ENCODE measurements at places on chromosomes 12 and 14.

DNA sequence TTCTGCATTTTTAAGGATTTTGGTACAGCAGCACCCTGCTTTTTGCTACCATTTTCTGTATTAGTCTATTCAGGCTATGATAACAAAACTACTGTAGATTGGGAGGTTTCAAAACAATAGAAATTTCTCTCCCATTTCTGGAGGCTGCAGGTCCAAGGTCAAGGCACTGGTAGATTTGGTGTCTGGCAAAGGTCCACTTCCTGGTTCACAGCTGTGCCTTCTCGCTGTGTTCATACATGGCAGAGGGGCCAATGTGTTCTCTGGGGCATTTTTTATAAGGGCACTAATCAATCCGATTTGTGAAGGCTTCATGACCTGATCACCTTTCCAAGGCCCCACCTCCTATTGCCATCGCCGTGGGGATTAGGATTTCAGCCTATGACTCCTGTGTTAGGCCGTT lies 268.1 kb upstream of the RTL1 start:
- H3K36me3 ChIP-seq: no peaks in the 10 kb centered on the region
- H3K27me3 ChIP-seq: peaks cover 46% of the 10 kb centered on the region
- no peaks in the 10 kb centered on the region for H3K4me1 ChIP-seq
- no peak for DNase-seq
- no peak overlapping the region for H3K27ac ChIP-seq

GRCh38 chr14:35405304-35405996 lies 901 bp upstream of the NFKBIA start:
- H3K4me3 ChIP-seq: peak overlapping the region; percentile 92
- H3K27ac ChIP-seq: peak overlapping the region; percentile 99

- H3K4me1 ChIP-seq: peaks cover 71% of the 10 kb centered on the region
- peaks cover 8% of the 10 kb centered on the region for H3K36me3 ChIP-seq
- no peak for DNase-seq
- H3K27me3 ChIP-seq: no peaks in the 10 kb centered on the region
These were observed 147.6 kb downstream of the FOXN3 start for GRCh38 chr14:89269404-89269803.

- peaks cover 35% of the 10 kb centered on the region for H3K36me3 ChIP-seq
- no peak overlapping the region for H3K27ac ChIP-seq
- H3K27me3 ChIP-seq: no peaks in the 10 kb centered on the region
- H3K4me3 ChIP-seq: no peak overlapping the region
These were observed 40.2 kb downstream of the UBE3B start for GRCh38 chr12:109517619-109518018.

- peak within 1 kb of the TSS; percentile 12 for H3K4me3 ChIP-seq
- no peak for DNase-seq
- peaks cover 17% of the 10 kb centered on the region for H3K4me1 ChIP-seq
- peaks cover 31% of the 10 kb centered on the region for H3K27me3 ChIP-seq
- H3K27ac ChIP-seq: peak within 1 kb of the TSS; percentile 13
These were observed at the start of gene CEBPE for GRCh38 chr14:23118506-23119362. CEBPE (minus strand) TSS chr14:23119255; CDS start chr14:23119091, 164 bp downstream.

GRCh38 chr12:105931762-105932570 lies 206.8 kb downstream of the NUAK1 start:
- no peak overlapping the region for H3K4me3 ChIP-seq
- H3K4me1 ChIP-seq: no peaks in the 10 kb centered on the region
- H3K27me3 ChIP-seq: peaks cover 24% of the 10 kb centered on the region
- DNase-seq: no peak

GRCh38 chr14:21704338-21704737 lies 30.7 kb upstream of the OR4E1 start:
- H3K4me3 ChIP-seq: no peak overlapping the region
- peaks cover 21% of the 10 kb centered on the region for H3K4me1 ChIP-seq
- peaks cover 50% of the 10 kb centered on the region for H3K27me3 ChIP-seq

DNA sequence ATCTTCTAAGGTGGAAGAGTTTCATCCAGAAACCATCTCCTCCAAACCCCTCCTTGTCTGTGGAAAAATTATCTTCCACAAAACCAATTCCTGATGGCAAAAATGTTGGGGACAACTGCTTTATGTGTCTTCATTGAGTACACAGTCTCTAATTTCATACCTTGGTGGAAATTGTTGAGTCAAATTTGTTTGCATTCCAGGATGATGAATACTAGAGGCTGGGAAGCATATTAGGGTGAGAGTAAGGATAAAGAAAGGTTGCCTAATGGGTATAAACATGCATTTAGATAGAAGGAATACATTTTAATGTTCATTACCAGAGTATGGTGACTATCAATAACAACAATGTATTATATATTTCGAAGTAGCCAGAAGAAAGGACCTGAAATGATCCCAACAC lies 98.2 kb downstream of the C12orf42 start:
- no peaks in the 10 kb centered on the region for H3K36me3 ChIP-seq
- no peak overlapping the region for H3K4me3 ChIP-seq
- H3K4me1 ChIP-seq: no peaks in the 10 kb centered on the region
- no peak for DNase-seq
- H3K27ac ChIP-seq: no peak overlapping the region
- no peaks in the 10 kb centered on the region for H3K27me3 ChIP-seq

DNA sequence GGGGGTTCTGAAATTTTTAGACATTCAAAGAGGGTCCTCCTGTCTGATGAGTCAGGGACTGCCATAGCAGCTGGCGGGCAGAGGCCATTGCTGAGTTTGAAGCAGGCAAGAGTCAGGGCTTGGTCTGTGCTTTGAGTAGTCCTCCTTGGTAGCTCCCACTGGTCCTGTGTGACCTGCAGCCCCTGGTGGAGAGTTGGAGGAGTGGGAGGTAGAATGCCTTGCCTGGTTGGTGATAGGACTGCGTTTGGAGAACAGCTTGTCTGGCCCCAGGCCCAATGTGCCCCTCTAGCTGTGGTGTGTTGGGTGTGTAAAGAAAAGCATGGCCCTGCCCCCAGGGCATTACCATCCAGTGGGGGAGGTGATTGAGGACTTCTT lies 116.7 kb downstream of the BEGAIN start:
- no peaks in the 10 kb centered on the region for H3K36me3 ChIP-seq
- no peak for DNase-seq
- H3K27me3 ChIP-seq: no peaks in the 10 kb centered on the region

DNA sequence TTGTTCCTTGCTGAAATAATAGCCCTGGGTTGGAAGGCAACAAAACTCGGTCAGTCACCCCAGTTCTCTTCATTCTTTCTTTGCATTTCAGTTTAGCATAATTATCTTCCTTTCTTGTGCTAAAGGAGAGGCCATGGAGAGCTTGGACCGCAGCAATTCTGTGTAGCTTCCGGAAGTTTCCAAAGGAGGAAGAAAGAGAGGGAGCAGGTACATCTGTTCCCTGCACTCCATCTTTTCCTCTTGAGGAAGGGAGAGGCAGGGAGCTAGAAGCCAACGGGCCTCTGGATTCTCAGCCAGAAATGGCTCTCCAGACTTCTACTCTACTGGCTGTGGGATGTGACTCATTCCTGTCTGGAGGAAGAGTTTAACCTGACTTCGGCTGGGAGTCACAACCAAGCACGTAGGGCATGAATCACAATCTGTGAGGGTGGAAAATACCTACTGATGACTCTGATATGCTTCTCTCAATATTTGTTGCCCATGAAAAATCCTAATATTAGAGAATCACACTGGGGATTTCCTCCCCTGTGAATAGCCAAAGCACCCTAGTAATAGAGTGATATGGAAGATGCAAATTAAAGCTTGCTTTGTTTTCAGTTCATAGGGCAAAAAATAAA lies 17.0 kb downstream of the ANO6 start:
- H3K4me3 ChIP-seq: no peak overlapping the region
- H3K36me3 ChIP-seq: peaks cover 1% of the 10 kb centered on the region
- no peaks in the 10 kb centered on the region for H3K27me3 ChIP-seq

DNA sequence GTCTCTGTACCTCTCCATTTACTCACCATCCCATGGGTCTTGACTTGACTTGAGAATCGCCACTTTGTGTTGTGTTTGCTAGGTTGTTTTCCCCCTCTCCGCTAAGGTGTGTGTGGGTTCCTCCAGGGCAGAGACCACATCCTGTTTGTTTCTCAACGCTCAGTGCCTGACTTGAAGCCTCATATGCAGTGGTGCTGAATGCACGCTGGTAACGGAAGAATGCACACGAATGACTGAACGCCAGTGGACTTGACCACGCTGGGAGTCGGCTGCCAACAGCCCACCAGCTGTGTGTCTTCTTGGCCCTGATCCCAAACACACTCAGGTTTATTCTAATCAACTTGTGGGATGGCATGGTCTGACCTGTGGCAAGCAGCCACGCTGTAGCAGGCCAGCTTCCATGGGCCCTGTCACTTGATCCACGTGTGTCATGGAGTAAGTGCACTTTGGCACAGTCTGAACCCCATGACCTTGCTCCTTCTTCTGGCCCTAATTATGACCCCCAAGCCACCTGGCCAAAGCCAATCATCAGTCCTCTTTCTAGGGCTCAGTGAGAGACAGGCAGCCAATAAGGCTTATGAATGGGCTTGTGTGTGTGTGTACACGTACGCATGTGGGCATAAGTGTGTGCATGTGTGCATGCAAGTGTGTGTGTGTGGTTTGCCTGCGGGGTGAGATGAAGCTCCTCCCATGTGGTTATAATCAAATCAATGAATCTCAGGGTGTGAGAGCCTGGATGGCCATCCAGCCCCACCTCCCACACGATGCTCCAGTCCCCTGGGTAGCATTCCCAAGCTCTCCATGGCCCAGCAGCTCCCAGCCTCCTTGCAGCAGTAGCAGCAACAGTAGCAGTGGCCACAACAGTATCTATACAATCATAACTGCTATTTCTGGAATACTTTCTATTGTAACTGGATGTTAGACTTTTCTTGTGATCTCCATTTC lies 6.4 kb upstream of the TC2N start:
- H3K4me3 ChIP-seq: peak overlapping the region; percentile 81
- peak overlapping the region; percentile 96 for H3K27ac ChIP-seq
- H3K27me3 ChIP-seq: no peaks in the 10 kb centered on the region
- H3K36me3 ChIP-seq: peaks cover 18% of the 10 kb centered on the region
- peaks cover 83% of the 10 kb centered on the region for H3K4me1 ChIP-seq
- DNase-seq: peak; percentile 86

DNA sequence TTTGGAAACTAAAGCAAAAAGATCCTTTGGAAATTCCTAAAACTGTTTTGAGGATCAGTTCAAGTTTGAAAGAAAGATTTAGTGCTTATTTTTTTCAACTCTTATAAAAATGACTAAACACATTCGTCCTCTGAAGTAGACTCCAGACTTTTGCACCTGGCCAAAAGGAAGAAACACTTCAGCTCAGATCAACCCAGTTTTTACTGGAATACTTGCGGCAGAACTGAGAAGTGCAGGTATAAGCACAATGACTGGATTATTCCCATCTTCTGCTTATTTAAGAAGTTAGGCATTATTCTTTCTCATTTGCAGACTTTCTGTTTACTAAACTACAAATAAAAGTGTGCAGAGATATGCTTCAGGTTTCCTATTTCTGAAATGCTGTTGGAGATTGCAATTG lies 41.9 kb downstream of the PDE6H start:
- H3K27me3 ChIP-seq: peaks cover 18% of the 10 kb centered on the region
- H3K36me3 ChIP-seq: no peaks in the 10 kb centered on the region
- no peak overlapping the region for H3K4me3 ChIP-seq
- H3K4me1 ChIP-seq: no peaks in the 10 kb centered on the region
- no peak overlapping the region for H3K27ac ChIP-seq

DNA sequence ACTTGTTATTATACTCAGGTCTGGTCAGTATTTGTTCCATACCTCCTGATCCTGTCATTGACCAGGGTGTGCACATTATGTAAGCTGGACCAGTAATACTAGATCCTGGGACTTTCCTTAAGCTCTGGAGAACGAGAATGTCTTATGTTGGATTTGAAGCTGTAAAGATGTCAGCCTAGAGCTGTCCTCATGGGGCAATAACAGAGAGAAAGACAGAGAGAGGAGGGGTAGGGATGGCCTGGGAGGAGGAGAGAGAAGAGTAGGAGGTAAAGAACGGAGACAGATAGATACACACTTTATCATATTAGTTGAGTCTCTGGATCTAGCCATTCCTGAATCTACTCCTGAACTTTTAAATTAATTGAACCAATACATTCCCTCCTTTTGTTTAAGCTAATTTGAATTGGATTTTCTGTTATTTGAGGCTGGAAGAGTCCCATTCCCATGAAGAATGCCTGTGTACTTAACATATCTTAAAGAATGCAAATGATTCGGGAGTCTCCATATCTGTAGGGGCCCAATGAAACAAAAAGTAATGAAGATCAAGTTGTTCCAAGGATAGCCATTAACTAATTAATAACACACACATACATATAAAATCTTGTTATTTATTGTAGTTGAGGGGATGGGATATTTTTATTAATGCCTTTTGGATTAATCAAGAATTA lies 55.9 kb downstream of the PLEKHA5 start:
- no peak overlapping the region for H3K4me3 ChIP-seq
- peaks cover 3% of the 10 kb centered on the region for H3K36me3 ChIP-seq
- H3K4me1 ChIP-seq: no peaks in the 10 kb centered on the region
- H3K27me3 ChIP-seq: no peaks in the 10 kb centered on the region
- H3K27ac ChIP-seq: no peak overlapping the region

- no peaks in the 10 kb centered on the region for H3K4me1 ChIP-seq
- H3K4me3 ChIP-seq: no peak overlapping the region
- DNase-seq: no peak
- H3K27me3 ChIP-seq: no peaks in the 10 kb centered on the region
- no peak overlapping the region for H3K27ac ChIP-seq
These were observed 237.0 kb upstream of the TBX3 start for GRCh38 chr12:114920771-114921554.

DNA sequence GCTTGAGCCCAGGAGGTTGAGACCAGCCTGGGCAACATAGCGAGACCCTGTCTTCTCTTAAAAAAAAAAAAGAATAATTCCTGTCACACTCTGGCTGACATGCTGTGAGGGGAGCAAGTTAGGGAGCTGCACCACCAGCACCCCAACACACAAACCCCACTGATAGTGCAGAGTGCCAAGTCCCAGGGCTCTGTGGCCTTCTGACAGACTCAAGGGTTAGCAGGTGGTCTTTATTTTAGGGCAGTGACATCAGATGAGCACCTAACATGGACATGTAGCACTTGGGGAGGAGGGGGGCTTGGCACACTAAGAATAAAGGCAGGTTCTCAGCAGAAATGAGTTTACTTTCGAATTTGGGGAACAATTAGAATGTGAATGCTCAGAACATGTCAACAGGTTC lies 6.8 kb downstream of the USP5 start:
- no peak overlapping the region for H3K27ac ChIP-seq
- H3K4me1 ChIP-seq: peaks cover 11% of the 10 kb centered on the region
- H3K4me3 ChIP-seq: no peak overlapping the region
- no peak for DNase-seq

- no peak overlapping the region for H3K27ac ChIP-seq
- H3K4me3 ChIP-seq: no peak overlapping the region
- no peaks in the 10 kb centered on the region for H3K27me3 ChIP-seq
These were observed 499 bp downstream of the TOGARAM1 start for GRCh38 chr14:44962334-44963043.

- H3K27ac ChIP-seq: no peak overlapping the region
- peaks cover 22% of the 10 kb centered on the region for H3K36me3 ChIP-seq
- peaks cover 40% of the 10 kb centered on the region for H3K27me3 ChIP-seq
- H3K4me1 ChIP-seq: peaks cover 49% of the 10 kb centered on the region
- no peak for DNase-seq
- H3K4me3 ChIP-seq: no peak overlapping the region
These were observed 5.1 kb downstream of the SHMT2 start for GRCh38 chr12:57234571-57235016.

Data from central memory CD8-positive, alpha-beta T cell (primary cell).